Activated CD4-positive, alpha-beta T cell treated with anti-CD3 and anti-CD28 coated beads, Interleukin-2, Interleukin-4, amounts not matched to agents 100 ng/mL and 50 ng/mL, durations not matched to agents 16 hours and 8 hours (primary cell): ENCODE measurements at places on chromosomes 12 and 14.

GRCh38 chr12:26126340-26127284 lies 1.8 kb upstream of the BHLHE41 start:
- peak; percentile 34 for DNase-seq

- DNase-seq, result no peak
Observed at GRCh38 chr14:77344377-77344996, 23.7 kb downstream of the GSTZ1 start.

DNA sequence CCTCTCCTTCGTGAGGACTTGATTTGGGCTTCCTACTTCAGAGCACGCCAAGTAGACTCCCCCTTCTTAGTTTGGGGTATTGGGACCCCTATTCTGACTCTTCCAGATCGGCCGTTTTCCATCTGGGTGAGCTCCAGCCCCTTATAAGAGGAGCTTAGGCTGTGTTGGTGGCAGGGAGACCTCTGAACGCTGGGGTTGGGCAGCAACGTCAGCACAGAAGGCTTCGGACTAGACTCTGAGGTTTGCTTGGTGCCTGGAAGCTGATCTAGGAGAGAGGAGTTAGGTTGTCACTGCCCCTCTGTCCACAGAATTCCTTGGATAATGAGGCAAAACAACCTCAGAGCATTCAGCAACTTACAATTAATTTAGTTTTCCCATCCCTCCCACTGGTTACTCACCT lies 99.2 kb upstream of the RTL1 start:
- DNase-seq, result no peak

- DNase-seq, result no peak
Observed at GRCh38 chr12:14873440-14874185, 12.0 kb downstream of the MGP start.

DNA sequence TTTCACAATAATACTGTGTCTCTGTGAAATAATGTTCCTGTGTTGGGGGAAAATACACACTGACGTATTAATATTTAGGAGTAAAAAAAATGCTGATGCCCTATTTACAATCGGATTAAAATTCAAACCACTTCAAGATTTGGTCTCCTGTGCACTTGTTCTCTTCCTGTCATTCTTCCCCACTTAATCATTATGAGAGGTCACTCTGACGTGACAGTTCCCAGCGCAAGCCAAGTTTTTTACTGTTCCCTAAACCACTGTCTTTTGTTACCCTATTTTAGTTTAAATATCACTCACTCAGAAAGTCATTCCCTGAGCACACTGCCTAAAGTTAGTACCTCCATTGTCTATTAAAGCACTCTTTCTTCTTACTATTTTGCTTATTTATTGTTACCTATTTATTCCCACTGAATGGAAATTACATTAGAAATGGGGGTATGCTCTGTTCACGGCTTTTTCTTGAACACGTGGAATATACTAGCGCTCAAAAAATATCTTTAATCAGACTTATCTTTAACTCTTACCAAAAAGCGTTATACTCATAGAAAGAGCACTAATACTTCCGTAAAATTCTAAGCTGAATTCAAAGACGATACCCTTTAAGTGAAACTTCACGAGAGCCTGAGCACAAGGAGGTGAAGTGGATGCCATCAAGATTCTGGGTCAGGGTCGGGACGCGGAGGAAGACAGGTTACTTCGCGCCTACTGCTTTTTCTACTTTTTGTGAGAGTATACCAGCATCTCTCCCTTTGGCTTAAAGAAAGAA lies 670 bp upstream of the PSMA3 start:
- DNase-seq, result peak; percentile 37

GRCh38 chr12:94721173-94721572 lies 70.8 kb upstream of the TMCC3 start:
- DNase-seq, result no peak

DNA sequence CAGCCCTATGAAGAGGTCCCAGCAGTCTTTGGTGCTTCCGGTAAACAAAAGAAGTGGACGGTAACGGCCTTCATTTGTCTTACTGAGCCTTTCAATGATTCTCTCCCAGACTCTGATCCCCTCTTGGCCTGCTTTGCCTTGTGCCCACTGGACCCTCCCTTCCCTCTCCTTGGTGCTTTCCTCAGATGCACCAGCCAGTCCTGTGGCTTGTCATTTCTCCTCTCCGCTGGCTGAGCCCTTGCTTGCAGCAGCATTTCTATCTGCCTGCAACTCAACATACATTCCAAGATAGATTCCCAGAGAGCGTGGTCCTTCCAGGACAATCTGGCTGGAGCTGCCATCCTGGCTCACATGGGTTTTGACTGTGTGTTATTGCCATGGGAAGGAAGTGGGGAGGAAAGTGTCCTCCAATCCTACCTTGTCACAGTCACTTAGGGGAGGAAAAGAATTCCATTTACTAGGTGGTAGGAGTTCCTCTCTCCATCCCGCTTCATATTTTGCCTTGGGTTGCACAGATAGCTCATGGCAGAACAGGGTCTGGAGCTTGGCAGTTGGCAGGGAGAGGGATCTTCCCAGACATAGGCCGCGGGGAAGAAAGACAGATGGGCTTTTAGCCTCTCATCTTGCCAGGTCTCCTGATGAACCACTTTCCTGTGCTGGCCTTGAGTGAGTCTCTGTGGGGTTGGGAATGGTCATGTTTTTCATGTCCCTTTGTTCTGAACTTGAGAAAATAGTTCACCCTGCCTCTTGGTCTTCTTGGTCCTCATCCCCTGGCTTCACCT lies 92.8 kb upstream of the KCNA1 start:
- DNase-seq, result no peak

GRCh38 chr14:64880221-64881121 lies 764 bp upstream of the SPTB start:
- peak; percentile 49 for DNase-seq

GRCh38 chr14:78982551-78982950 lies 812.4 kb downstream of the NRXN3 start:
- DNase-seq, result no peak

- no peak for DNase-seq
Observed at GRCh38 chr14:34049790-34050189, 98.9 kb upstream of the EGLN3 start.

DNA sequence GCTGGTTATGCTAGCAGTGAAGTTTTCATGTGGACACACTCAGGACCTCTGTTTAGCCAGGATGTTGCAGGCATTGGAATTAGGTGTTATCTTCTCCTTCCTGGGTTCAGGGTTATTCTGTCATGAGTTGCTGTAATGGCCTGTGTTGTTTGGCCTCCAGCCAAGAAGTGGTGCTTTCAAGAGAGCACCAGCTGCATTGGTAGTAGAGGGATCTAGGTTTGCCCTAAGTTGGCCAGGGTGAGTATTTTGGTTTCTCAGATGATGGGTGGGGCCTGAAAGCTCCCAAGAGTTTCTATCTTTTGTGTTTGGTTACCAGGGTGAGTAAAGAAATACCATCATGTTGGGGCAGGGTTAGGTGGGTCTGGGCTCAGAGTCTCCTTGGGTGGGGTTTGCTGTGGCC lies 2.7 kb upstream of the GZMH start:
- no peak for DNase-seq

GRCh38 chr14:30330445-30330844 lies 228.5 kb upstream of the G2E3 start:
- no peak for DNase-seq

DNA sequence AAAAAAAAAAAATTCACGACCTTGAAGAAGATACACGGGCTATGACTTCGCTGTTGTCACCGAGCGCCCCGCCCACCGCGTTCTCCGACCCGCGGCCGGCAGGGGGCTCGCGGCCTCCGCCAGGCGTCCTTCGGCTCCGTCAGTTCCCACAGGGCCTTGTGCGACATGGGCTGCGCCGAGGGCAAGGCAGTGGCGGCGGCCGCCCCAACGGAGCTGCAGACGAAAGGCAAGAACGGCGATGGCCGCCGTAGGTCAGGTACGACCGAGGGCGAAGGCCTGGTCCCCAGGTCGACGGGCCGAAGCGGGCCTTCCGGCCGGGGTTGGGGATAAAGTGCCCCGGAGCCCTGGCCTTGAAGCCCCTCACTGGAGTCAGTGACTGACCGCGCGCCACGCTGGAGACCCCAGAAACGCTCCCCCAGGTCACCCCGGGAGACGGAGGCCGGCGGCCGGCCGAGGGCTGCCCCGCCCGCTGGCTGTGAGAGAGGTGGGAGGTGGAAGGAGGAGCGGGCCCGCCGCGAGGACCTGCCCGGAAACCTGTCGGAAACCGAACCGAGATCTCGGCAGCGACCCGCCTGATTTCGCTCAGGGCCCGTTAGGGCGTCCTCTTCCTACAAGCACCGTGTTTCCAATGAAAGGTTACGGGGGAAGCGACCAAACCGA lies at the start of gene TXNRD1:
Gene TXNRD1 (plus strand): TSS at position 142 of the 660 bp plus-strand sequence. CDS start 24 bp downstream, at position 166.
- DNase-seq, result peak; percentile 84

- no peak for DNase-seq
Observed at GRCh38 chr14:53955671-53956426, 776 bp downstream of the BMP4 start.
